Smooth muscle cell of the umbilical artery (primary cell): ENCODE measurements at places on chromosomes 5 and 9. TPM values are rescaled to one million over a fixed set of nuclear protein-coding genes. Genes with fewer than 3 reads are reported as not detected.

GCNT4 gene
- 0.23 and 0.59 TPM in 2 replicates for total RNA-seq

P4HA2 gene
- total RNA-seq, result 756 and 933 TPM in 2 replicates

SLC1A3 gene
- 5.3 and 14.3 TPM in 2 replicates for total RNA-seq

SLC46A2 gene
- total RNA-seq, result not detected in 2 replicates

SLC34A3 gene
- under 0.01 TPM in 1 of 2 replicates, not detected in the other for total RNA-seq

FAM169A gene
- total RNA-seq, result under 0.01 and 0.74 TPM in 2 replicates

SIT1 gene
- total RNA-seq, result not detected in 2 replicates

SHC3 gene
- 63.2 and 79.2 TPM in 2 replicates for total RNA-seq

ENHO gene
- not detected in 2 replicates for total RNA-seq

SVEP1 gene
- total RNA-seq, result 9.2 and 15.4 TPM in 2 replicates

TEK gene
- total RNA-seq, result 15.7 and 89.3 TPM in 2 replicates

CFAP157 gene
- not detected in 2 replicates for total RNA-seq

IFNA5 gene
- total RNA-seq, result not detected in 2 replicates

GFI1B gene
- total RNA-seq, result 0.05 TPM in 1 of 2 replicates, not detected in the other

HTR4 gene
- total RNA-seq, result not detected in 2 replicates

TMEM252 gene
- total RNA-seq, result not detected in 2 replicates

CAMK2A gene
- 1.6 and 3.3 TPM in 2 replicates for total RNA-seq
